ENCODE measurements at places on chromosomes 11 and 22. TPM values are rescaled to one million over a fixed set of nuclear protein-coding genes. Genes with fewer than 3 reads are reported as not detected.

OR51B2 gene
- total RNA-seq: not detected

SCT gene
- not detected for total RNA-seq

FADS1 gene
- 19.6 TPM for total RNA-seq

SHANK3 gene
- total RNA-seq: not detected

OR56A1 gene
- total RNA-seq: not detected

LRP4 gene
- total RNA-seq: 0.16 TPM

TYR gene
- not detected for total RNA-seq

IGLL1 gene
- total RNA-seq: not detected

DNA sequence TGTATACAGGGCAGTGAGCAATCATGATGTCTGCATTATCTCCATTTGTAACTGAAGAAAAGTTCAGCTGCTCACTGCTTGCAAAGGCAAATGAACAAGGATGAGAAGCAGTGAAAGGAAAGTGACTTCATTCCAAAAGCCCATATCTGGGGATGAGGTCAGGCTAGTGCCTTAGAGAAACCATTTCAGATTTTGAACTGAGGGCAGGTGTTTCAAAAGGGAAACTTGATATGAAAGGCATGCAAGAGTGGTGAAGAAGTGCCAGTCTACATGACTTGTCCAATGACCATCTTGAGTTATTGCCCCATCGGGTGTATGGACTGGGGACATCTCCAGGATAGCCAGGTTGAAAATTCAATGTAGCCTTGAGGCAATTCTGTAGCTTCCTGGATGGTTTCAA, 7.3 kb upstream of the APOL4 start:
- no peak for DNase-seq
- H3K27me3 ChIP-seq: no peaks in the 10 kb centered on the region
- no peak overlapping the region for H3K4me3 ChIP-seq
- H3K4me1 ChIP-seq: peaks cover 41% of the 10 kb centered on the region

GRCh38 chr22:29872144-29872893, 10.7 kb upstream of the MTMR3 start:
- H3K4me3 ChIP-seq: no peak overlapping the region
- peaks cover 4% of the 10 kb centered on the region for H3K27me3 ChIP-seq
- no peak overlapping the region for H3K27ac ChIP-seq
- H3K36me3 ChIP-seq: no peaks in the 10 kb centered on the region
- DNase-seq: no peak
- H3K4me1 ChIP-seq: no peaks in the 10 kb centered on the region

DNA sequence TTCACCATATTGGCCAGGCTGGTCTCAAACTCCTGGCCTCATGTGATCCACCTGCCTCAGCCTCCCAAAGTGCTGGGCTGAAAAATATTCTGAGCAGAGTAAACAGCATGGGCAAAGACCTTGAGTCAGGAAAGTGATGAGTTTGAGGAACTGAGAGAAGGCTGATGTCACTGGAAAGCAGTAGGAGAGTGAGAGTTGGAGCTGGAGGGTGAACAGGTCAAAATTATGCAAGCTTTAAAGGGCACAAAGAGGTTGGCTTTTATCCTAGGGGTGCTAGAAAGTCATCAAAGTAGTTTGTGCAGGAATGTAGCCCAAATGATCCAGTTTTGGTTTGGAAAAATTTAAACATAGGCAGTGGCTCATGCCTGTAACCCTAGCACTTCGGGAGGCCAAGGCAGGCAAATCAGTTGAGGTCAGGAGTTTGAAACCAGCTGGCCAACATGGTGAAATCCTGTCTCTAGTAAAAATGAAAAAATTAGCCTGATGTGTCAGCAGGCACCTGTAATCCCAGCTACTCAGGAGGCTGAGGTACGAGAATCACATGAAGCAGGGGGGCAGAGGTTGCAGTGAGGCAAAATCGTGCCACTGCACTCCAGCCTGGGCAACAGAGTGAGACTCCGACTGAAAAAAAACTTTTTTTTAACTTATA, 44.7 kb upstream of the CXCR5 start:
- peaks cover 61% of the 10 kb centered on the region for H3K4me1 ChIP-seq
- no peak for DNase-seq
- H3K27me3 ChIP-seq: no peaks in the 10 kb centered on the region
- H3K36me3 ChIP-seq: no peaks in the 10 kb centered on the region
- H3K4me3 ChIP-seq: peak overlapping the region; percentile 47
- H3K27ac ChIP-seq: peak overlapping the region; percentile 85

GRCh38 chr22:23115825-23116494, 25.8 kb downstream of the RSPH14 start:
- no peak overlapping the region for H3K4me3 ChIP-seq
- H3K27me3 ChIP-seq: no peaks in the 10 kb centered on the region
- no peak overlapping the region for H3K27ac ChIP-seq
- DNase-seq: no peak
- no peaks in the 10 kb centered on the region for H3K36me3 ChIP-seq

- H3K4me3 ChIP-seq: no peak overlapping the region
- no peaks in the 10 kb centered on the region for H3K36me3 ChIP-seq
Observed at GRCh38 chr11:16099343-16099900, 256.9 kb downstream of the SOX6 start.

DNA sequence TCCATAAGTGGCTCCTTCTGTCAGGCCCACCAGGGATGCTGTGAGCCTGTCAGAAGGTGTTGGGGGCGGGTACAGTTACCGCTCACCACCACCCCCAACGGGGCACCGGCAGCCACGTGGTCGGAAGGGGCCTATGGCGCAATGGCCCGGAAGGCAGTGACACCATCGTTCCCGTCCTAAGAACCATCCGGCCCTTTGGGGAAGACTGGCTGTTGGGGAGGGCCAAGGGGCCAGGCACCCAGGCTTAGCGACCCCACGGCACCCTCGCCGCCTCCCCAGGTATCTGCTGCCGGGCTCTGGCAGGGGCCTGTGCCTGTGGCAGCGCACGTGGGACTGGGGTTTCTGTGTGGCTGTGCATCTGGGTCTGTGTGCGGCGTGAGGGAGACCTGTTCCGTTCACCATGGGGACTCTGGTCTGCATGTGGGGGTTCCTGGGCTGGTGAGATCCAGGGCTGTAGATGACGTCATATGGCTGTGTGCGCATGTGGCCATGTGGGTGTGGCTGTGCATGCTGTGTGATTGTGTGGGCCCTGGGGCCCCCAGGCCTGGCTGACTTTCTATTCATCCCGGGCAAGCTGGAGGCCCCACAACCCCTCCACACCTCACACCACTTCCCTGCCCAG, 717 bp downstream of the OSM start:
- peak; percentile 71 for DNase-seq
- peak overlapping the region; percentile 97 for H3K27ac ChIP-seq
- H3K4me3 ChIP-seq: peak overlapping the region; percentile 91
- H3K27me3 ChIP-seq: no peaks in the 10 kb centered on the region
- peaks cover 32% of the 10 kb centered on the region for H3K4me1 ChIP-seq

- peak overlapping the region; percentile 25 for H3K4me3 ChIP-seq
- DNase-seq: no peak
- H3K27ac ChIP-seq: peak overlapping the region; percentile 68
- H3K36me3 ChIP-seq: no peaks in the 10 kb centered on the region
- peaks cover 17% of the 10 kb centered on the region for H3K4me1 ChIP-seq
- H3K27me3 ChIP-seq: no peaks in the 10 kb centered on the region
Observed at GRCh38 chr11:16946477-16947282, 67.5 kb downstream of the PLEKHA7 start.

DNA sequence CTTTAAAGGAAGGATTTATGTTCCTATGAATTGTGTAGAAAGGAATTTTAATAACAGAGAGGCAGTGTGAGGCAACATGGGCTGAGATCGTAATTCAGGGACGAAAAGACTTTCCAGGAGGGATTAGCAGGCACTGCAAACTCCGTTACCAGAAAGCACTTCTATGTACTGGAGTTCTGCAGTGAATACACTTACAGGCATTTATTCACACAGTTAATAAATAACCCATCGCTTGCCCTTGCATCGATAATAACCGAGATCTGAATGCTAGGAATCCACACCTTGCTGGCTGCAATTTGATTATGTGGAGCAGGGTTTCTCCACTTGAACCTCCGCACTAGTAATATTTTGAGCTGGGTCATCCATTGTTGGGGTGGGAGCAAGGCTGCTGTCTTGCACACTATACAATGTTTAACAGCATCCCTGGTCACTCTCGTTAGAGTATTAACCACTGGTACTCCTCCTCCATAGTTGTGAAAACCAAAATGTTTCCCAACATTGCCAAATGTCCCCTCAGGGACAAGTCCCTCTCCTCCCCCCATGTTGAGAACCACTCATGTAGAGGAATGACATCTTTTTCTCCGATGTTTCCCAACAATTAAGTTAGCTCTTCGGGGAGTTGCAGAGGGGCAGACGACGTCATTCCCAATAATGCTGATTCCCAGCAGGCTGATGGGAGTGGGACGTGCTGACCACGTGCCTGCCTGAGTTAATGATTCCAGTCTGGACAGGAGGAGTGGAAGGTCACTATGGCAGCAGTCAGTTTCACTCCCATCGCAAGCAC, 99.5 kb downstream of the SNX19 start:
- no peak overlapping the region for H3K27ac ChIP-seq
- DNase-seq: no peak
- peaks cover 15% of the 10 kb centered on the region for H3K27me3 ChIP-seq
- no peaks in the 10 kb centered on the region for H3K4me1 ChIP-seq
- H3K36me3 ChIP-seq: no peaks in the 10 kb centered on the region
- no peak overlapping the region for H3K4me3 ChIP-seq

DNA sequence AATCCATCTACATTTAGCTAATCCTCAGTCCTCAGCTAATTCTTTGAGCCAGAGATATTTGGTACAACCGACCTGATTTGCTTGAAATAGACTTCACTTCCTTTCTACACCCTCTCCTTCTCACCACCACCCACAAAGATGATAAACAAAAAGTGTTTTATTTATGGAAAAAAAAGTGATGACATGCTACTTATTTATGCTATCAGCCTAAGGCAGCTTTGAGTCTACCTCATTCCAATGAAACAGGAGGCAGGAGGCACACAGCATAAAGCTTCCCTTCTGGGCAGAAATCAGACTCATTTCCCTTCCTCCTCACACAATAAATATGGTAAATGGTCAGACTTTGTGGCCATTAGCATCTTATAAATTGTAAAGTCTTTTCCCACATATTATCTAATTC, 325.7 kb downstream of the SOX6 start:
- no peak overlapping the region for H3K27ac ChIP-seq
- H3K4me1 ChIP-seq: no peaks in the 10 kb centered on the region
- peaks cover 1% of the 10 kb centered on the region for H3K27me3 ChIP-seq
- no peaks in the 10 kb centered on the region for H3K36me3 ChIP-seq

GRCh38 chr11:16968196-16968595, 46.0 kb downstream of the PLEKHA7 start:
- no peaks in the 10 kb centered on the region for H3K27me3 ChIP-seq
- no peaks in the 10 kb centered on the region for H3K4me1 ChIP-seq
- H3K4me3 ChIP-seq: no peak overlapping the region
- H3K27ac ChIP-seq: no peak overlapping the region

DNA sequence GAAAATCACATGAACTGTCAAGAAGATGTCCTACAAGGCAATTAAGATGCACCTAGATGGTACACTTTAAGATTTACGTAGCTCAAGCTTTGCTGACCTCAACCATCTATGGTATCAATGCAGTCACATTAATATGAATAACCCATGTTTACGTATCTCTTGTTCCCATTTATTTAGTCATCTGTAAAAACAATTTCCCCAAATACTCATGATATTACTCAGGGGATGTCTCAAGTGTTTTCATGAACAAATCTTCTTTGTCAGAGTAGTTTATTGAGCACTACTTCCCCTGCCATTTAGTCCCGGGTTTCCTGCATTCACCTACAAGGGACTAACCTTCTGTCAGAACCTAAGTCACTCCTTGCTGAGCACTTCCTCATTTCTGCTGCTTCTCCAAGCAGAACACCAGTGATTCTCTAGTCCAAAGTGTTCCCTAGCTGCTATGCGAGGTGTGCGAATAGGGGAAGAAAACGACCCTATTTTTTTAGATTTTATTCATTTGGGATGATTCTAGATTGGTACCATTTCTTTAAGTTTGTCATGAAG, 554.3 kb upstream of the LRRC4C start:
- no peak for DNase-seq
- H3K27ac ChIP-seq: no peak overlapping the region
- no peak overlapping the region for H3K4me3 ChIP-seq

DNA sequence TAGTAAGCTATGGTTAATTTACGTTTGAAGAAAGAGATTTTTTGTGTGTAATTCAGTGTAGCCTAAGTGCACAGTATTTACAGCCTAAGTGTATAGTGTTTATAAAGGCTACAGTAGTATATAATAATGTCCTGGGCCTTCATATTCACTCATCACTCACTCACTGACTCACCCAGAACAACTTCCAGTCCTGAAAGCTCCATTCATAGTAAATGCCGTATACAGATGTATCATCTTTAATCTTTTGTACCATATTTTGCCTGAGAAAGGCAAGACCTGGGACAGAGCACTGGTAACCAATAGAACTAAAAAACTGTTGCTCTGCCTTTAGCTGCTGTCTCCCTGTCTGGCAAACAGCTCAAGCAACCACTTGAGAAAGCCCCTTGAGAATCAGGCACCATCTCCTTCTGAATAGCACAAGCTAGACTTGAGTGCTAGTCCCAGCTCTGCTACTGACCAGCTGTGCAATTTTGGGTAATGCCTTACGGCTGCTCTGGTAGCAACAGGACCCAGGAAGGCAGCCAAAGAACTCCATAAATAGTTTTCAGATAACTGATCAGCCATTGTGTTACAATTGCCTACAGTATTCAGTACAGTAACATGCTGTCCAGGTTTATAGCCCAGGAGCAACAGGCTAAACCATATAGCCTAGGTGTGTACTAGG, 131.3 kb downstream of the KCNC1 start:
- H3K27ac ChIP-seq: no peak overlapping the region
- DNase-seq: no peak

- no peak overlapping the region for H3K27ac ChIP-seq
- H3K4me1 ChIP-seq: no peaks in the 10 kb centered on the region
- no peak for DNase-seq
- peaks cover 5% of the 10 kb centered on the region for H3K36me3 ChIP-seq
Observed at GRCh38 chr11:61482513-61482912, 26.0 kb upstream of the LRRC10B start.

- H3K36me3 ChIP-seq: peaks cover 6% of the 10 kb centered on the region
- peak overlapping the region; percentile 98 for H3K27ac ChIP-seq
- DNase-seq: no peak
- peak overlapping the region; percentile 73 for H3K4me3 ChIP-seq
- H3K27me3 ChIP-seq: no peaks in the 10 kb centered on the region
- H3K4me1 ChIP-seq: peaks cover 100% of the 10 kb centered on the region
Observed at GRCh38 chr11:128716661-128717210, 22.9 kb downstream of the FLI1 start.

DNA sequence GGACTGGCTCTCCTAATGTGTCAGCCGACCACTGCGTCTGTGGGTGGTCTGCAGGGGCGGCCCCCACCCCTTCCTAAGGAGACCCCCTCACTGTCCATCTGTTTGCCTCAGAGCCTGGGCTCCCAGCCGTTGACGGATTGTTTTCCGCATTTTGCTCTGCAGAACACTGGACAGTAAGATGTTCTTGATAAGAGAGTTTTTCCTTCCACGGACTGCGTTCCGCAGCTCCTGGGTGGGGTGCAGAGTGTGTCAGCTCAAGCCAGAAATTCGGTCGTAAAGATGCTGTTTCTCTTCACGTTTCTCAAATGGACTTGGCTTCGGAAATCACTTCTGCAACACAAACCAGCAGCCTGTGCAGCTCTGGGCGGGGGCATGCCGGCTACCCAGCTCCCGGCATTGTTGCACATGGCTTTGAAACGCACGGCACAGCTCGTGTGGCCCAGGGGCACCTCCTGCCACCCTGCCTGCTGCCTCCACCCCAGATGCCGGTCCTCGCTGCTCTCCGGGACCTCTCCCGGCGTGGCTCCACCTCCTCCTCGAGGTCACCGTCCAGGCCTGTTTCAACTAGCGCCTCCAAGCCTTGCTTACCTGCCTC, 2.9 kb upstream of the MRGPRG start:
- peaks cover 20% of the 10 kb centered on the region for H3K27me3 ChIP-seq
- H3K27ac ChIP-seq: no peak overlapping the region
- DNase-seq: no peak
- H3K36me3 ChIP-seq: no peaks in the 10 kb centered on the region
- no peaks in the 10 kb centered on the region for H3K4me1 ChIP-seq
